ENCODE measurements at places on chromosomes 11 and 22.

DNA sequence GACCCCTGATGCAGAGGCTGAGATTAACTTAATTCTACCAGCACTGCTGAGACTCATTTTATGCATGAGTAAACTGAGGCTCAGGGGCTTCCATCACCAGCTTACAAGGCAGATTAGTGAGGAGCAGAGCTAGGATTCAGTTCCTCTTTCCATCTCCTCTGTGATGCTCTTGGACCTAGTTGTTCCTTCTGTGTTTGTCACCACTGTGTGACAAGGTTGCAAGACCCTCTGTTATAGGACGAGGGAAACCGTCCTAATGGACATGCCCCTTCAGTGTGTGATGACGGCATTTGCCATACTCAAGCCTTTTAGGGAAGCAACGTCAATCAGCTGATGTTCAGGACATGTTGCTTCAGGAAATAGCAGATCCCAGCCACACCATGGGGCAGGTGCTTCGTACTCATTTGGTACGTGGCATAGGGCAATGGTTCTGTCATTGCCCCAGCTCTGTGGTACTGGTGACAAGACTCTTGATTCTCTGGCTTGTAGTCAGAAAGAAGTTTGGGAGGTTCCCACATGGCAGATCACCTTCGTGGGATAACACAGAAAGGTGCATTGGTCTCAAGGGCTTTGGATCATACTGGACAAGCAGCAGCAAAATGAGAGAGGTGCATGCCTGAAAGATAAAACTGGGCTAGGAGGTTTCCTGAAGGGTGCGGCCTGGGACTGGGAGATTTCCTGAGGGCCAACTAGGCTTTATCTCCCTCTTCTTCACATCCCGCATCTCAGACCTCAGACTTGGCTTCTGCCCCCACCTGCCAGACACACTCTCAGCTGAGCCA lies 23.9 kb upstream of the CD44 start:
- DNase-seq, result no peak

- no peak for DNase-seq
Measured at GRCh38 chr11:27216270-27217149, 146.5 kb downstream of the CCDC34 start.

- DNase-seq, result no peak
Measured at GRCh38 chr22:17656870-17657395, 18.4 kb downstream of the BCL2L13 start.

- DNase-seq, result no peak
Measured at GRCh38 chr11:118238929-118239328, 13.2 kb downstream of the MPZL3 start.

- no peak for DNase-seq
Measured at GRCh38 chr11:95821640-95822039, 31.3 kb downstream of the CEP57 start.

- no peak for DNase-seq
Measured at GRCh38 chr22:45642986-45643385, 28.6 kb upstream of the ATXN10 start.

DNA sequence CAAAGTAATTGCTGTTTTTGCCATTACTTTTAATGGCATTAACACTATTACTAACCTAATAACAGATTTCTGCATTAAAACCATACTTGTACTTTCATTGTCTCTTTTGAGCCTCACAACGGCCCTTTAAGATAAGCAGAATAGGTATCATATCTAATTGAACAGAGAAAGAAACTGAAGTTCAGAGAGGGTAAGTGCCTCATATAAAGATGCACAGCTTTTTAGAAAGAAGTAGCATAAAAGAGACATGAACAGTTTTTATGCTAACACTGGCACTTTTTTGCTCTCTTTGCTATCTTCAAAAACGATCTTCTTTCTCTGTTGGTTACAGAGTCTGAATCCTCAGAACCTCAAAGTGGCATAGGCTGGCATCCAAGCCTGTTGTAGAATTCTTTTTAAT lies 102.9 kb upstream of the OR5AK2 start:
- no peak for DNase-seq

GRCh38 chr11:45880772-45881570 lies 4.5 kb upstream of the MAPK8IP1 start:
- DNase-seq, result no peak

- DNase-seq, result no peak
Measured at GRCh38 chr22:45006964-45007390, 2.8 kb downstream of the PHF21B start.

DNA sequence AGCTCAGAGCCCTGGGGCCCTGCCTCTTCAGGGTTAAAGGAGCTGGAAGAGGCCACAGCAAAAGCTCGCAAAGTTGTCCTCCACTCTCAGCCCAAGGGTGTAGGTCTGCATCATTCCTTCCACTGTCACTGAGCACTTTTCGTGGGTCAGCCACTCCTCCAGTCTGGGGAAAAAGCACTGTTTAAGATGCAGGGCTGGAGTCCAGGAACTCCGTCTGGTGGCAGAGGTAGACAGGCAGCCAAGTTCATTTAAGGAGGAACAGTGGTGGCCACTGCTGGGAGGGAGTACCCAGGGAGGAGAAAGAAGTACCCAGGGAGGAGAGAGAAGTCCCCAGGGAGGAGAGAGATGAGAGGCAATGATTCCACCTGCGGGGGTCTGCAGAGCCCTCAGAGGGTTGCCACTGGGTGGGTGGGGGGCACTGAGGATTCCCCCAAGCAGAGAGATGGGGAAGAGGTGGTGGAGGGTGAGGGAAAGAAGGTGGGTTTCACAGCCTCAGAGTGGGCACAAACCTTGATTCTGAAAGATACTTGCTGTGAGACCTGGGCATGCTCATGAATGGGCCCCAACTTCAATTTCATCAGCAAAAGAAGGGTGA lies 70.0 kb upstream of the B3GAT1 start:
- DNase-seq, result no peak

DNA sequence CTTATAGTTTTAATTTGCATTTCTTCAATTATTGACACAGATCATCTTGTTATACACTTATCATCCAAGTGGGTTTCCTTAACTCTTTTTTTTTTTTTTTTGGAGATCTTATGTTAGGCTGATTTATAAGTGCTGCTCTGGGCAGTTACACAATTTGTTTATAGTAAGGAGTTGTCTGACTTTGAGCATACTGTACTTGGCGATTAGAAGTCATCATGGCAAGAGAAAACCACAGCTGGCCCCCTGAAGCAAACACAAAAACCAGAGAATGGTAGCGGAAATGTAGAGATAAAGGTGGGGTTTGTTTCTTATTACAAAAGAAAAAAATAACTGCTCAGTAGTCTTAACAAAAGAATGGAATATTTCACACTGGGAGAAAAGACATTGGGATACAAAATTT lies 292.6 kb downstream of the SWAP70 start:
- DNase-seq, result no peak

GRCh38 chr11:8908099-8908498 lies 2.9 kb upstream of the AKIP1 start:
- DNase-seq, result no peak

DNA sequence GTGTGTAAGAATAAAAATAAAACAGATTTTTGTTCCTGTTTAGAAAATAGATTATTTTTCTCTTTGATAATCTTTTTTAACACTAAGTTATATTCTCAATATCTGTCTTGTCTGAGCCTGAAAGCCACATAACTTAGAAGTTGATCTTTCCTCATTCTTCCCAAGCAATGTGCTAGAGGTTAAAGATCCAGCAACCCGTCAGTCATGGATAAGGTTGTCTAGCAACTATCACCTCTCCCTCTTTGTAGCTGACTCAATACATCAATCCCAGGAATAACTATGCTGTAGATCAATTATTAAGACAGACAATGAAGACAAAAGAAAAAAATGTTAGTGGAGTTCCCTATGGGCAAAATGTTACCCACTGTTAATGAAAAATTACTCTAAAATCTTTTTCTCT lies 813.1 kb upstream of the CCDC179 start:
- no peak for DNase-seq

GRCh38 chr11:130573767-130574166 lies 125.3 kb downstream of the ADAMTS15 start:
- no peak for DNase-seq

DNA sequence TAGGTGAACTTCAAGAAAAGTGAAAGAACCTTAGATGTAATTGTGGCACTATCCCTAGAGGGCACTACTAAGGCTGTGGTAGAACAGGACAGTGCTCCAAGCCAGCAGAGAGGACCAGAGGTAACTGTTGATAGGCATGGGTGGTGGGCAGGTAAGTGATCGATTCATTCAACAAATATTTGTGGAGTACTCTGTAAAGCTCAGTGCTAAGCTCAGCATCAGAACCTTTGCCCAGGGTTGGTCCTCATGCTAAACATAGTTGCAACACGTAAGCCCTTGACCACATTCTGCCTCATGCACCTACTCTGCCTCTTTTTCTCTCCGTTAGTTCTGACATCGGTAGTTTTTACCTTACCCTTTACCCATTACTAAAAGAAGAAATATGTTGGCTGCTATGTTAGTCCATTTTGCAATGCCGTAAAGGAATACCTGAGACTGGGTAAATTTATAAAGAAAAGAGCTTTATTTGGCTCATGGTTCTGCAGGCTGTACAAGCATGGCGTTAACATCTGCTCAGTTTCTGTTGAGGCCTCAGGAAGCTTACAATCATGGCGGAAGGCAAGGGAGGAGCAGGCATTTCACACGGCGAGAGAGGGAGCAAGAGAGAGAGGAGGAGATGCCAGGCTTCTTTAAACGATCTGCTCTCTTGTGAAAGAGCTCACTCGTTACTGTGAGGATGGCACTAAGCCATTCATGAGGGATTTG lies 18.4 kb upstream of the NNMT start:
- no peak for DNase-seq

DNA sequence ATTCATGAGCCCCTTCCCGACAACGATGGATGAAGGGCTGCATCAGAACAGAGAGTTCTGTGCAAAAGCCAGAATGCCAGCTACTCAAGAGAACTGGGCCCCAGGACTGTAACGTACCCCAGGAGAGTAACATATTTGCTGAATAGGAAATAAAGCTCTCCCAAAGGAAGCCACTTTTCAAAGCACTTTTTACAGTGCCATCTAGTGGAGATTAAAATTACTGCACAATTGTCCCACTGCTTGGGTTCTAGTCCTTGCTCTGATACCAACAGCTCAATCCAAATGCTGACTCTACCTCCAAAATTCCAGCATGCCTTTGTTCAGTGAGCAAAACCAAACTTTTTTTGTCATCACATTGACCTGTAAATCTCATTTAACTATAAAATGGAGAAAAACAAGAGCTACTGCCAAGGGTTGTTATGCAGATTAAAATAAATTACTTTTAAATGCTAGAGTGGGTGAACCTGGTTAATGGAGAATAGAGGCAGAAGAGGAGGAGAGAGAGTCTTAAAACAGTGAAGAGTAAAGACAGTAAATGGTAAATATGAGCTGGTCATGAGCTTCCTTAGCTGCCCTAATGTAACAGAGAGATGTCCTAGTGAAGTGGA lies 87.6 kb upstream of the FSHB start:
- no peak for DNase-seq

- no peak for DNase-seq
Measured at GRCh38 chr11:69335007-69335780, 41.2 kb downstream of the MYEOV start.

DNA sequence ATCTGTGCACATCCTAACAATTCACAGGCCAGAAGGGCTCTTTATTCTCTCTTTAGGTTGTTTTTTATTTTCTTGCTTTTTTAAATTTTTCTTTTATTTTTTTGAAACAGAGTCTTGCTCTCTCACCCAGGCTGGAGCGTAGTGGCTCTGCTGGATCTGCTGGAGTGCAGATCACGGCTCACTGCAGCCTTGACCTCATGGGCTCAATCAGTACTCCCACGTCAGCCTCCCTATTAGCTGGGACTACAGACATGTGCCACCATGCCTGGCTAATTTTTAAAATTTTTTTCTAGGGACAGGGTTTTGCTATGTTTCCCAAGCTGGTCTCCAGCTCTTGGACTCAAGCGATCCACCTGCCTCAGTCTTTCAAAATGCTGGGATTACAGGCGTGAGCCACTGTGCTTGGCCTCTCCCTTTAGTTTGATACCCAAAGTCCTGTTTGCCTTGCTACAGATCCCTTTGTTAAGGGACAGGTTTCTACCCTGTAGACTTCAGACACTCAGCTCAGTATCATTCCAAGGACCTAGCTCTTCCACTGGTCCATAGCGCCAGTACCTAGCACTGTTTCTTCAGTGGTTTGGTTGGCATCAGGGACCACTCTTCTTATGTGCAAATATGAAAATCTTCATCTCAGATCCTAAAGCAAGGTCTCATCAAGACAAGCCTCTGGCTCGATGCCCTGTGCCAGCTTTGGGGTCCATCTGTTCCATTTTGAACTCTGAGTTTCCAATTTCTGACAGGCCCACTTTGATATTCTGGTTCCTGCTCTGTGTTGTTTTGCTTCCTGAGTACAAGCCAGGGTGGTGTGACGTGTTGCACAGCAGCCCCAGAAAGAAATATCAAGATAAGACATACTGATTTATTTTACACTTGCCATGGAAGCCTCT lies 211.7 kb downstream of the FAT3 start:
- no peak for DNase-seq

DNA sequence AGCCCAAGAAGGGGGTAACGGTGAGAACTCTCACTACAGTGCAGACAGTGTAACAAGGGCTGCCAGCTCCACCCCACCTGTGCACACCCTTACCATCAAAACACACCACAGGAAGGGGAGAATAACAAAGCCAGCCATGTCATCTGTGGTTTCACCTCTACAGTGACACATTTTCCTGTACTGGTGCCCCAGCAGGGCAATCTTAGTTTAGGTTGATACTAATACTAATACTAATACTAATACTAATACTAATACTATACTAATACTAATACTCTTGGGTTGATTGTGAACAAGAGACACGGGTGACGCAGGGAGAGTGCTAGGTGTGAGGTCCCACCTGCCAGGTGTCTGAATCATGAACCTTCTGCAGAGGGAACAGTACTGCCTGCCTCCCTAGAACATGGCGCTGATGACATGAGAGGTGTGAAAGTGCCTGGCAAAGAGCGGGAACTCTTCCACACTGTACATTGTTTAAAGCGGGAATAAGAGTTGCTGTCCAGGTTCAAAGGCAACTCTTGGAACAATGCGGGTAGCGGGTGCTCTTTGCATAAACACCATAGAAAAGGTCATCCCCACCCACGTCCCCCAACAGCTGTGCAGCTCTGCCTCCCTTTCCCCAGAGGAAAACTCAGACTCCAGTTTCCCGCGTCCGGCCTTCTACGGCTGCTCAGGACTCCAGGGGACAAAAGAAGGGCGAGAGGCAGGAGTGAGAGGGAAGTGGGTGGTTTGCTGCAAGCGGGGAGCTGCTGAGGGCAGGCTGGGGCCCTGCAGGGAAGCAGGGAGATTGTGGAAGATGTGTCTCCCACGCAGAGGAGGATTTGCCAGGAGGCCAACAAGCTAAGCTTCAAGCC lies 25.0 kb upstream of the TMPRSS4 start:
- peak; percentile 45 for DNase-seq

- DNase-seq, result no peak
Measured at GRCh38 chr11:122145715-122146274, 29.8 kb upstream of the BLID start.

GRCh38 chr22:32572741-32573500 lies 98.3 kb downstream of the FBXO7 start:
- no peak for DNase-seq

GRCh38 chr11:81673001-81673400 lies 1060.7 kb downstream of the FAM181B start:
- DNase-seq, result no peak

DNA sequence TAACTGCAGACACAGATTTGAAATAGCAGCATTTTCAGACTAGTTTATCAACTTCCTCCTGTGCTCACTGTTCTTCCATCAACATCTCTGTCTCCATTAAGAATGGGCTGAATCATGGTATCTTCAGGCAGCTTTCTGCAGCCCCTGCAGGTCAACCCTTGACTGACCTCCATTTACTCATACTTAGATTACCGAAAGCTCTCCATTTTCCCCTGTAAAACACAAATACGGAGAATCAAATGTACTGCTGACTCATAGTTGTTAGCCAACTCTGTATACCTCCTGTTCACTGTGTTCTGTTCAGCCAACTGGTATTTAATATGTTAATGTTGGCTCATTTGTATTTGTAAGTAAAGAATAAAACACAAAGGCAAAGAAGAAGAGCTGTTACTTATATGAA lies 364.0 kb downstream of the CASP12 start:
- no peak for DNase-seq

Data from stimulated activated CD8-positive, alpha-beta memory T cell treated with anti-CD3 and anti-CD28 coated beads, Interleukin-15, amount 100 ng/mL, for 4 hours (primary cell).